ENCODE measurements at places on chromosomes 2 and 18.
A peak's percentile ranks its signal among the peaks of the same experiment; 100 is the strongest.

DNA sequence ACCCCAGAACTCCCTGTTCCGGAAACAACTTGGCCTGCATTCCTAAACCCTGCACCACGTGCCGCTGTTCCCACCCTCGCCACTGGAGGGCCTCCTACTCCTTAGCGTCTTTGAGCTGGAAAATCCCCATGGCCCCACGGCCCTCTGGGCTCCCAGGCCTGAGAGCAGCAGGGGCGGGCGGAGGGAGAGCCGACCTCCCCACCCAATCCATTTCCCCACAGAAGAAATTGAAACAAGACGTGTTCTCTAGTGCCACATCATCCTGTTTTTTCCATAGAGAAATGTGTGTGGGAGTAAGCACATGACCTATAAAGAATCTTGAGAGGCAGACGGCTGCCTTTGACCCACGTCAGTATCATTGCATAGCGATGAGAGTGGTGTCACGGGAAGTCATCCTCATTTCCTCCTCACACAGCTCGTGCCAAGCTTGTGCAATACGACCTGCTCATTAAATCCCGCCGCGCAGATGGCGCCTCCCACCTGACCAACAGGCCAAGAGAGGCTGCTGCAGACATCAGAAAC, 79.2 kb downstream of the LAMA1 start:
- no peak for DNase-seq

- DNase-seq, result no peak
Observed at GRCh38 chr2:89842180-89842908, 1150.9 kb downstream of the RPIA start.

DNA sequence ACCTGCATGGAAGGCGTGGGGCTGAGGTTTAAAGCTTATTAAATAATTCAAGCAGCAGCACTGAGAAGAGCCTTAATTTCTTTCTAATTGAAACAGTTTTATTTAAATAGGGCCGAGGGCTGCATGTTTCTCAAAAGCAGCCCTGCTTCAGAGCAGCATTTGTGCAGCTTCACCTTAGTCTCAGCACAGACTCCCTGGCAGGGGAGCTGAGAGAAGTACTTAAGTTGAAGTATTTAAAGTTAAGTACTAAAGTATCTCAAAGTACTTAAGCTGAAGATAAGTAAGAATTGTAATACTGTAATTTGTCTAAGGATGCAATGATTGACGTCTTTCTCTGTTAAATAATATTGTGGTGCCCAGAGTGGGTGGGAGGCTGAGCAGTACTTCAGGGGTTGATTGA, 31.4 kb downstream of the IMPA2 start:
- DNase-seq, result no peak

- DNase-seq, result no peak
Observed at GRCh38 chr2:237448171-237448570, 34.2 kb upstream of the COL6A3 start.

- no peak for DNase-seq
Observed at GRCh38 chr2:84830095-84830494, 50.8 kb downstream of the TRABD2A start.

- DNase-seq, result no peak
Observed at GRCh38 chr2:133213651-133214050, 354.6 kb downstream of the NCKAP5 start.

DNA sequence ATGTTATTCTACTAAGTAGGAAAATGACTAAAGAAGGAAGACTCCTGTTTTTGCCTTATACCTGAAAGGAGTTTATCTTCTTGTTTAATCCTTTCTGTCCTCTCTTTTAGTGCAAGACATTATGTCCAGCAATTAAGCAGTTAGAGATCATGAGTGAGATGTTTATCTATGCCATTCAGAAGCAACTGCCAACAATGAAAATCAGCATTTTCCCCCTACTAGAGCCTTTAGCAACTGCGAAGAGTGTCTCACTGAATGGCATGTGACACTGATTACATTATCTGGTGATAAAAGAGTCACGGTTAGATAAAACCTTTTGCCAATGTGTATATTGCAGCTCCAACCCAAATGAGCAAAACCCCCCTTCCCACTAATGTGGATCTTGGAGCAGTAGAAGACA, 357.7 kb upstream of the SYT4 start:
- no peak for DNase-seq

DNA sequence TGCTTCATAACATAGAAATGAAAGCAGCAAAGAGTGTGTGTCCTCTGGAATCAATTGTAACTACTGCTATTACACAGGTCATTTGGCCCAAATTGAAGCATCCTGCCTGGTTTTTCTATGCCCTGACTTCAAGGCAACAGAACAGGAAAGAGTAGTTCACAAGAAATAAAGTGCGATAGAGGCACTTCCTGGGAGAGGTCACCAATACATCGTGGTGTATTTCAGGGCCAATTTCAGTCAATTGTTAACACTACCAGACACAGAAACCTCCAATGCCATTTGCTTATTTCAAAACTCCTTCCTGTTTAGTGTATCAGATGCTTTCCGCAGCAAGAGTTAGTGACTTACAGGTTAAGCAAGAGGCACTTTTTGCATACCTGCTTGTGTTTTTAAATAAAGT, 292.1 kb downstream of the ETAA1 start:
- no peak for DNase-seq

DNA sequence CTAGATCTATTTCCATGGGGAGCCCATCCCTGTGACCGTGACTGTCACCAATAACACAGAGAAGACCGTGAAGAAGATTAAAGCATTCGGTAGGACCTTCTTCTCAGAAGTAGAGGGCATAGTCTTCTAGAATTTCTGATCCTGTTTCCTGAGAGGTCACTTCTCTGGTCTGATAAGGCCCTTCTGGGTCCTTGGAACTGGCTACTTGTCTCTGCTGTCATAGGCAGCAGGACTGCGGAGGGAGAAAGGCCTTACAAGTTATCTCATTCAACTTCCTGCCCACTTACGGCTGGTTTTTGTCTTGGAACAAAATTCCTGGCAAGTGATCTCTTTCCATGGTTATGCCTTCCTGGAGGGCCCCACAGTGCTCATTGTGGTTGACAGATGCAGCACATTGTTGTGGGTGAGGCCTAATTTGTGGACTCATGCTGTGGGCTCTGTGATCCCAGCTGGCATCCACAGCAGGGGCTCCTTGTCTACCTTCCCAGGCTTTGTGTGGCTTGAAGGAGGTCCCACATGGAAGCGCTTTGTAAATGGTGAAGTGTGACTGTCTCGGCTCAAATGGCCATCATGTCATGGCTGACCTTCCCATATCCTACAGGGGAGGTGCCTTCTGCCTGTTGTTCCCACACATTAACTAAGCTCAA, 22.0 kb downstream of the SAG start:
- no peak for DNase-seq

DNA sequence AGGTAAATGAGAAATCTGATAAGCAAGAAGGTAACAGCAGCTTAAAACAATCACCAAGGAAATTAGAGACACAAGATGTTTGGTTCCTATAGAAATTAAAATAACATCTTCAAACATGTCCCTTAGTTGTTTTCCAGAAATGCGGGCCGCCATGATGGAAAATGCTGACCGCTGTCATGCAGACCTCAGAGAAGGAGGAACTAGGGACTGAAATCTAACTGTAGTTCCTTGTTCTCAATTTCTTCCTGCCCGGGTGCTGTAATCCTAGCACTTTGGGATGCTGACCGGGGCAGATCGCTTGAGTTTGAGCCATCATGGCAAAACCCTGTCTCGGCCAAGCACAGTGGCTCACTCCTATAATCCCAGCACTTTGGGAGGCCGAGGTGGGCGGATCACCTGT, 51.1 kb downstream of the TEX51 start:
- no peak for DNase-seq

- no peak for DNase-seq
Observed at GRCh38 chr18:68176901-68177300, 538.0 kb downstream of the TMX3 start.

GRCh38 chr2:239960929-239961661, 64.0 kb downstream of the NDUFA10 start:
- DNase-seq, result no peak

- DNase-seq, result no peak
Observed at GRCh38 chr2:179612108-179612507, 249.3 kb downstream of the ZNF385B start.

- DNase-seq, result no peak
Observed at GRCh38 chr18:9557250-9557943, 57.0 kb downstream of the PPP4R1 start.

- DNase-seq, result no peak
Observed at GRCh38 chr2:235508371-235509160, 14.7 kb downstream of the AGAP1 start.

DNA sequence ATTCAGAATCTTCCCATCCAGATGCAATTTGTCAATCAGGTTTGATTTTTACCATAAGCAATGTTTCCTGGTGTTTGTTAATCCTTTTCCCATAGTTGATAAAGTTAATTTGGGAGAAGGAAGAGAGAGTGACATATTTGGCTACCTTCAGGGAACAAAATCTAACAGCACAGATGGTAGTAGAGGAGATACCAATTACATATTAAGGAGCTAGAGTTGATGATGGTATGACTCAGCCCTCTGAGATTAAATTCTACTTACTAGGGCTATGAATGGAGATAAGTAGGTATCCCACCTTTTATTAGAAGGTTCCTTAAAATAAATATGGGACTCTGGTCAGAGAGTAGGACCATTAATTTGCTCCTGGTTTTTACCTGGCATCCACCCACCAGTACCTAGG, 139.7 kb downstream of the EHBP1 start:
- DNase-seq, result no peak

- DNase-seq, result no peak
Observed at GRCh38 chr2:121297217-121297830, 12.3 kb upstream of the TFCP2L1 start.

GRCh38 chr2:21317131-21317530, 193.4 kb downstream of the TDRD15 start:
- DNase-seq, result no peak

DNA sequence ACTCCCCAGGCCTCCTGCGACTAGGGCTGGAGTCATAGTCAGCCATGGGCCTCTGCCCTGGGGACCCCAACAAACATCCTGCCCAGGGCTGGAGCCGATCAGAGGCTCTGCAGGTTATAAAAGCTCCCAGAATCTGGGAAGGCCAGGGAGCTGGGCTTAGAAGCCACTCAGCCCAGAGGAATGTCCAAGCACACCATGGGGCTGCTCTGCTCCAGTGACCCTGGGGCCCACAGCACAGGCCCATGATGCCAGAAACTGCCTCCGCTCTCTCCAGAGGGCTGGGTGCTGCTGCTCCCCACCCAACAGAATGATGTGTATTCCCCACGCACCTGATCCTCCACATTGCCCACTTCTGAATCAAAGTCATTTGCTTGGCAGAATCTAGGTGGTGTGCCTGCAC, 88.5 kb downstream of the ARMC9 start:
- no peak for DNase-seq

DNA sequence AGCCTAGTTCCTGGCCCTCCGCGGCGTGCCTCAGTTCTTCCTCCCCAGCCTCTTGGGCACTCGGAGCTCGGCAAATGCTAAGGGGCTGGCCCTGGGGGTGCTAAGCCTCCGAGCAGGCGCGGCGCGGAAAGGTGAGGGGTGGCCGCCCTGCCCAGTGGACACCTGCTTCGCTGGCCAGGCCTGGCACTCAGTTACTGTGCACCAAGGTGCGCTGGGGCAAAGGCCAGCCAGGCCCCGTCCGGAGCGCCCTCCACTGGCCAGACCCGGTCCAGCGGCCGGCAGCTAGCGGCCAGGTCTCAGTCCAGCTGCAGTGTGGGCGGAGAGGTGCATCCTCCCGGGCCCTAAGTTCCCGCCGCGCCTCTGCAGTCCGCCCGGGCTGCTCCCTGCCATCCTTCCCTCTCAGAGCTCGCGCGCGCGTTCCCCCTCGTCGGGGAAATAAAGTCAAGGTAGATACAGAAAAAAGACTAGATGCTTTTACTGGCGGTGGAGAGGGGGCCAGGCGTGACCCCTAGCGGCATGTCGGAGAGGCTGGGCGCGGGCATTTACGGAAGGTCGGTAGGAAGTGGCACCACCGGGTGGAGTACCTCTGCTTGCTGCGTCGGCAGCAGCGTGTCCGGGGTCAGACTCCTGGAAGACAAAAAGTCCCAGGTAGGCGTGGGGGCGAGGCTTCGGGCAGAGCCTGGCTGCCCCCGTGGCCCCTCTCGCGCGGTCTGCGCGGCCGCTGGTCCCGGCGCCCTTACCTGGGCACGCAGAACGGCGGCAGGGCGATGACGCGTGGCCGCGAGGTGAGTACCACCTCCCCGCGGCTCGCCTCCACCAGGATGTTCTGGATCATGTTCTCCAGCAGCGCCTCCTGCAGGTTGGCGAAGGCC, 9.4 kb upstream of the CRYBA2 start:
- DNase-seq, result peak; percentile 46

DNA sequence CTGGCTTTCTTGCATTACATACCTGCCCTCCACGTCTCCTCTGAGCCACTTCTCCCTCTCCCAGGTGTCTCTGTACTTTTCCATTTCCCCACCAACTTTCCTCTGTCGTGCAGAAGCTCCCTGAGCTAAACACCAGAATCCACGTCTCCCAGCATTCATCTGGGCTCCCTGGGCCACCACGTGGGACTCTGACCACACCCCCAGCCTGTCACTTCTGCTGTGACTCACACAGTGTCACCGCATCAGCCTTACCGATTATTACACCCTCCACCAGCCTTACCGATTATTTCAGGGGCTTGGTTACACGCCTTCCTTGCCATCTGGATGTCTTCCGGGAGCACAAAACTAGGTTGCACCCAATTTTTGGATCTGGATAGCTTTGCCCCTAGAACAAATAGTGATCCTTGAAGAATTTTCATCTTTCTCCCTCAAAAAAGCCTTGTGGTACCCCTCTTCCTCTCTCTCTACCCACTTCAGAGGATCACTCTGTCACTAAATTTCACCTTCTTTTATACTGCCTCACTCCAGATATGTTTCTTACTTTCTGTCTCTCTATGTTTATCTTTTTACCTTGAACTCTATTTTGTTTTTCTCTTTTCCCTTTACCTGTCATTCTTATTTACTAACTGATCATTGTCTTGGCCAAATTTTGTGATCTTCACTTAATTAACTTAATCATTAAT, 136.9 kb upstream of the CAB39 start:
- DNase-seq, result no peak

- no peak for DNase-seq
Observed at GRCh38 chr2:59654710-59655109, 898.7 kb downstream of the BCL11A start.

- DNase-seq, result no peak
Observed at GRCh38 chr2:233542507-233542906, 24.1 kb downstream of the USP40 start.

DNA sequence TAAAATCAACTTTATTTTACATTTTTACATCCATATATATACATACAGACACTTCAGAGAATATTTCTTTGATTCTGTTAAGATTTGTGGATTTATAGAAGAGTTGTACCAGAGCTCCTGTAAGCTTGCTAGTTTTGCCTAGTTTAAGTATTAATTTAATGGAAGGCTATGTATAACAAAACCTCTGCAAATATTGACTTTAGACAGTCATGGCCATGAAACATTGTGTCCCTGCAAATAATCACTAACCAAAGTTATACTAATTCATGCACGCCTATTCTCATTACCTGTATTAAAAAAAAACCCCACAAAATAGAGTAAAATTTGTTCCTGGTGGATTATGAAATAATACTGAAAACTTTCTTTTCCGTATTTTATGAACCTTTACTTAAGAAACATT, 379.3 kb downstream of the CTNNA2 start:
- no peak for DNase-seq
